SJSA1 (cell line): ENCODE measurements at places on chromosomes 7 and 10.

DNA sequence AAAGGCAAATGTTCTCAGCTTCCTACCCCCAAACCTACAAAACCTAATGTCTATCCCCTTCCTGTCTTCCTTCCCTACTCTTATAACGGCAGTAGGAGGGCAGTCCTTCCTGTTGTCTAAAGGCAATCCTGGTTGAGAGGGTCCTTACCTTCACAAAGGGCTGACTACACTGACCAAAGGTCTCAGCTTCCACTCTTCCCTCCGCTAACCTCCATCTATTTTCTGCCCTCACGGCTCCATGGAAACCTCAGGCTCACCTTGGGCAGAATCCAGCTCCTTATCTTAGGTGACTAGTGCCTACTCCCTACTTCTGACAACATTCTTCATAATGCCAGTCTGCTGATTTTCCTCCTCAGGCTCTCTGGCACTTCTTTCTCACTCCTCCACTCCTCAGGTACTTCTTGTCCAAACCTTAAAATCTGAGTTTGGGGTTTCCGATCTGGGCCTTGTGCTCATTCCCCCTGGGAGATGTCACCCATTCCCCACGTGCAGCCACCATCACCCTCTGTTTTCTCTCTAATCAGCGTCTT, 542 bp downstream of the FBXL13 start:
- no peak for DNase-seq

GRCh38 chr10:35400595-35401268, 64.4 kb downstream of the CCNY start:
- no peak for DNase-seq

DNA sequence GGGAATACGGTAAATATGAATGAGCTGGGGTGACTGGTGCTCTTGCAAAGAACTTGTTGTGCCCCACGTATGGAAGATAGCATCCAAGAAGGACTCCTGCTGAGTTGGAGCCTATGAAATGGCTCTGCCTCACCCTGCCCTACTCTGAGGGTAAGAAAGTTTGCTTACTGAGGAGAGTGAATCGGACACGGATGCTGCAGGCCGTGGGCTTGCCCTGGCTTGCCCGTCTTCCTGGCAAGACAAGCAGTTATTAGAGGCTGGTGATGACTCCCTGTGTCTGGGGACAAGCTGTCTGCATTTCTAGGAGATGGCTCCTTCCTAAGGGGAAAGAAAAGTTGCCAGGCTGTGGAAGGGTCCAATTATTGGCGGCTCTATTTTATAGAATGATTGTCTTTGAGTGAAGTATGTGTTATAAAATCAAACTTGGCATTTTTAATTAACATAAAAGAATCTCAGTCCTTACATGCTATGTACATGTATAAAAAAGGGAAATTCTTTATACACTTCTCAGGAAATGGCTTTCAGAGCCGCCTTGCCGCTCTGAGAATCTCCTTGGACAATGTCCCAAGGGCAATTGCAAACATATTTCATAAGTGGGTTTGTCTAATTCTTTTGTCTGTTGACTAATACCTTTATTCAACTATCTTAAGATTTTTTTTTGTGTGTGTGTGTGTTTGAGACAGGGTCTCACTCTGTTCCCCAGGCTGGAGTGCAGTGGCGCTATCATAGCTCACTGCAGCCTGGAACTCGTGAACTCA, 64.6 kb downstream of the CYP26A1 start:
- DNase-seq: no peak

DNA sequence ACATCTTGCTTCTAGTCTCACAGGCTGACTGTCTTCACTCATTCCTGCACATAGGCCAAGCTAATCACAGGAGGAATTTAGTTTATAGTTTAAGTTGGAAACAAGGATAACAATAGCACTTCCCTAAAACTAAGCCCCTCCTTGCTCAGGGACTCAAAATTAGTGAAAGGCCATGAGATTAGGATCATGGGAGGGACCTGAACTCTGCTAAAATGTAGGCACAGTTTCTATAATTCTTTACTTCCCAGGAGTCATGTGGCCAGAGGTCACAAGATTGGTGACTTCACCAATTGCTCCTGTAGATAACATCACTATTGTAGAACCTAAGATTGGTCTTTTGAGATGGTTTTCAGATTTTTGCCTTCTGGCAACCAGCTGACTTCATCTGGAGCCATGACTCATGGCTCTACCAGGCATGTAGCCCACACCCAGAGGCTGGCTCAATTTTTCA, 14.8 kb upstream of the UPP1 start:
- DNase-seq: peak; percentile 16

DNA sequence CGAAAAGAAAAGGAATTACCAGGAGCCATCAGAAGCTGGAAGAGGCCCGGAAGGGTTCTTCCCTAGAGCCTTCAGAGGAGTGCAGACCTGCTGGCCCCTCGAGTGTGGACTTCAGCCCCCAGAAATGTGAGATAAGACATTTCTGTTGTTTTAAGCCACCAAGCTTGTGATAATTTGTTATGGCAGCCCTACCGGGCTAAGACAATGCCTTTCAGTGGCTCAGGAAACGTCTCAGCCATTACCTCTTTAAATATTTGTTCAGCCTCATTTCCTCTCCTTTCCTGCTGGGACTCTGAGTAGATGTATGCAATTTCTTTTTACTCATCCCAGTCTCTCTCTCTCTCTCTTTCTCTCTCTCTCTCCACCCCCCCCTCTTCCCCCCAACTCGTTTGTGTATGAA, 174.7 kb upstream of the GRB10 start:
- DNase-seq: no peak

DNA sequence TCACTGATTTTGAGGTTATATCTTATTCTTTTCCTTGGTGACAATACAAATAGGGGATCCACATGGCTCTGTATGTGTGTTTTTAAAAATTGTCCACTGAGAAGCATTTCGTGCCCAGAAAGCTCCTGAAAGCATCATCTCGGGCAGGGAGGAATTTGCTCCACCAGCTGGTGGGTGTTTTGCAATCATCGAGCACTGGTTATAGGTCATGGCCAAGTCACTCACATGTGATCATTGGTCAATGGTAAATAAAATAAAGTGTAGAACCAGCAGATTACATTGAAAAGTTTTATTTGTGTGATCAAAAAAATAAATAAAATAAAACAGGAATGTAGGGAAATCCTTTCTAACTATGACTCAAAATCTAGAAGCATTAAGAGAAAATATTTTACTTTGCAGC, 23.0 kb upstream of the SNX13 start:
- no peak for DNase-seq

DNA sequence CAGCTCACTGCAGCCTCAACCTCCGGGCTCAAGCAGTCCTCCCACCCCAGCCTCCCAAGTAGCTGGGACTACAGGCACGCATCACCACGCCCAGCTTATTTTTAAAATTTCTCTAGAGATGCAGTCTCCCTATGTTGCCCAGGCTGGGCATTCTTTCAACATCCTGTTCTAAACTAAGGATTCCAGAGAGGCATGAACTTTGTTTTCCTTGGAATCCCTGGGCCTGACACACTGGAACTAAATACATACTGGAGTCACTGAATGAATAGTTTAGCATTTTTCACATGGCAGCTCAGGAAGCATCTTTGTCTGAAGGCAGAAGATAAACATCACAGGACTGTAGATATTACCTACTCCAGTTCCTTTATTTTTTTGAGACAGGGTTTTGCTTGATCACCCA, 108.7 kb downstream of the ITIH5 start:
- no peak for DNase-seq

- peak; percentile 53 for DNase-seq
Measured at GRCh38 chr10:128078136-128078969, 47.9 kb downstream of the MKI67 start.

GRCh38 chr10:100923580-100923979, 10.8 kb downstream of the SLF2 start:
- no peak for DNase-seq

GRCh38 chr7:131653418-131654248, 97.2 kb upstream of the PODXL start:
- DNase-seq: peak; percentile 62
